ENCODE measurements at places on chromosomes 5 and 9. TPM values are rescaled to one million over a fixed set of nuclear protein-coding genes. Genes with fewer than 3 reads are reported as not detected.
A peak's percentile ranks its signal among the peaks of the same experiment; 100 is the strongest.

Gene TMEM215
- 0.43 TPM for total RNA-seq

Gene ENTREP1
- 3.4 TPM for total RNA-seq

Gene TJP2
- total RNA-seq: 131 TPM

Gene WWC1
- 27.6 TPM for total RNA-seq

Gene SPINK5
- 3.0 TPM for total RNA-seq

Gene BRINP1
- total RNA-seq: 1.2 TPM

Gene SLC27A6
- 5.8 TPM for total RNA-seq

DNA sequence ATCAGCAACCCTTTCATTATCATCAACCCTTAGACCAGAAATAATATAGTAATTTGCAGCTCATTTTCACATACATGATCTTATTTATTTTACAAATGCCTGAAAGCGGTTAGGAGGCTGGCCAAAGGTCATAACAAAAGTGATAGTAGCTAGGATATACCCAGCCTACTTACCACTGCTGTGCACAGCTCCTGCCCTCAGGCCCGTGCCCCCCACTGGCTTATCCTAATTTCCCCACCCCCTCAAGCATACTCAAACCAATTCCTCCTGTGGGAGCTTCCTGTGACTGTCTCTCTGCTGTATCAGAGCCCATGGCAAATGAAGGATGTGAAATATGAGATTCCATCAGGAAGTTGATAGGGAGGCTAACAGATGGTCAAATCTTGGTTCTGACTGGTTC, 14.8 kb downstream of the FAM219A start:
- no peaks in the 10 kb centered on the region for H3K27me3 ChIP-seq
- H3K4me1 ChIP-seq: no peaks in the 10 kb centered on the region
- no peak overlapping the region for H3K27ac ChIP-seq

DNA sequence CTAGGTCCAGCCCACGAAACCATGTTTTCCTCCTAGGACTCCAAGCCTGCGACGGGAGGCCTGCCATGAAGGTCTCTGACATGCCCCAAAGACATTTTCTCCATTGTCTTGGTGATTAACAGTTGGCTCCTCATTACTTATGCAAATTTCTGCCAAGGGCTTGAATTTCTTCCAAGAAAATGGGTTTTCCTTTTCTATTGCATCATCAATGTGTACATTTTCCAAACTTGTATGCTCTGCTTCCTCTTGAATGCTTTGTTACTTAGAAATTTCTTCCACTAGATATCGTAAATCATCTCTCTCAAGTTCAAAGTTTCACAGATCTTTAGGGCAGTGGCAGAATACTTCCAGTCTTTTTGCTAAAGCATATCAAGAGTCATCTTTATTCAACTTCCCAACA, 1792.7 kb upstream of the CDH9 start:
- no peaks in the 10 kb centered on the region for H3K36me3 ChIP-seq
- no peaks in the 10 kb centered on the region for H3K4me1 ChIP-seq
- H3K27ac ChIP-seq: no peak overlapping the region
- no peak overlapping the region for H3K4me3 ChIP-seq
- DNase-seq: no peak

DNA sequence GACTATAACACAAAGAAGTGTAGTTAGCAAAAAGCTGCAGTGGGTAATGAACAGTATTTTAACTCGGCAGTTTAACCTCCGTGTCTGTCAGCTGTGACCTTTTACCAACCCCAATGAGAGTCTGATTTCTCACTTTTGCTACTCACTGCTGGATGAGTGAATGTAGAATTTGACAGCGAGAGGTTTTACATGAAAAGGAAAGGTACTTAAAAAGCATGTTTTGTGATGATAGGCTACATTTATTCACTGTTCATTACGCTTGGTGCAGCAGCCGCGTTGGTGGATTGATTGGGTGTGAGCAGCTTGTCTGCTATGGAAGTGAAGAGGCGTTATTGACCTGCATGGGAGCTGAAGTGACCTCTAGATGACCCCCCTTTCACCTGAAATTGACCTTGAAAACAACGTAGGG, 867.7 kb downstream of the NR2F1-AS1 start:
- H3K27ac ChIP-seq: no peak overlapping the region
- no peaks in the 10 kb centered on the region for H3K36me3 ChIP-seq
- H3K27me3 ChIP-seq: no peaks in the 10 kb centered on the region
- no peak for DNase-seq
- no peak overlapping the region for H3K4me3 ChIP-seq

GRCh38 chr5:65191554-65192135, 290.1 kb downstream of the ADAMTS6 start:
- no peaks in the 10 kb centered on the region for H3K27me3 ChIP-seq
- no peak overlapping the region for H3K27ac ChIP-seq
- no peak for DNase-seq

DNA sequence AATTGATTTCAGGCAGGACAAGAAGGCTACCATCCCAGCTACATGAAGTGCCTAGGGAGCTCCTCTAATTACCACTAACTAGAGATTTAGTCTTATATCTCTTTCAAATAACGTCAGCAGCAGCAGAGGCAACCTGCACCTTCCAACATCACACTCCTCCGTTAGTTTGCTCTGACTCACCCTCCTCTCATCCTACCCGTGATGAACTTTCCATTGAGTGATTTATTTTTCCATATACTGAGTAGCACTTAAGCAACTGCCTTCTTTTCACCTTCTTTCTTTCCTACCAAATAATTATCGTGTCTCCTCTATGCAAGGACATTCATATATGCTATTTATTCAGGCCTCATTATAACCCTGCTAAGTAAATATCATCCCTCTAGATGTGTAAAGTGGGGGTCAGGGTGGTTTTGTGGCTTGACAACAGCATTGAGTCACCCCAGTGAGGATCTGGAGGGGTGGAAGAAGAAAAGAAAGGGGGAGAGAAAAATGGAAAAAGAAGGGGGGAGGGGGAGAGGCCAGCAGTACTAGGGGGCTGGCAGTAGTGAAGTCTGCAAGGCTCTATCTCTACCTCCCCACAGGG, 64.6 kb upstream of the CAST start:
- no peak overlapping the region for H3K4me3 ChIP-seq
- no peaks in the 10 kb centered on the region for H3K4me1 ChIP-seq
- H3K27ac ChIP-seq: no peak overlapping the region
- H3K36me3 ChIP-seq: no peaks in the 10 kb centered on the region

- H3K36me3 ChIP-seq: no peaks in the 10 kb centered on the region
- peak overlapping the region; percentile 41 for H3K4me3 ChIP-seq
- peaks cover 12% of the 10 kb centered on the region for H3K4me1 ChIP-seq
- no peak overlapping the region for H3K27ac ChIP-seq
- H3K27me3 ChIP-seq: peaks cover 37% of the 10 kb centered on the region
- peak; percentile 41 for DNase-seq
These were observed 33.0 kb downstream of the NDUFA8 start for GRCh38 chr9:122126331-122127261.

DNA sequence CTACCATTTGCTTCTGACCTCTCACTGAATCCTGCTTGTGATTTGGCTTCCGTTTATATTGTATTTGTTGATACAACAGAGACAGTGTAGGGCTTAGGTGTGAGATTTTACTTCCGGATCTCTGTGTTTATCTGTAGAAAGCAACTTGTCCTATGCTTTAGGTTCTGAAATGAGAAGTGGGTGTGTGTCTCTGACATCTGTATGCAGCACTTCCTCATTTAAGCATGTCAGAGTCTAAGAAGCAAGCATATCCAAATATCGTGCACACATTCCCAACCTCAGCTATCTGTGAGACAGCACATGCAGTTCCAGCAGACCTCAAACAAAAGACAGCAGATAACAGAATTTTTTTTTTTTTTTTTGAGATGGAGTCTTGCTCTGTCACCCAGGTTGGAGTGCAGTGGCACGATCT, 16.3 kb downstream of the KLF9 start:
- no peaks in the 10 kb centered on the region for H3K27me3 ChIP-seq
- H3K27ac ChIP-seq: no peak overlapping the region
- peaks cover 4% of the 10 kb centered on the region for H3K4me1 ChIP-seq
- no peaks in the 10 kb centered on the region for H3K36me3 ChIP-seq

DNA sequence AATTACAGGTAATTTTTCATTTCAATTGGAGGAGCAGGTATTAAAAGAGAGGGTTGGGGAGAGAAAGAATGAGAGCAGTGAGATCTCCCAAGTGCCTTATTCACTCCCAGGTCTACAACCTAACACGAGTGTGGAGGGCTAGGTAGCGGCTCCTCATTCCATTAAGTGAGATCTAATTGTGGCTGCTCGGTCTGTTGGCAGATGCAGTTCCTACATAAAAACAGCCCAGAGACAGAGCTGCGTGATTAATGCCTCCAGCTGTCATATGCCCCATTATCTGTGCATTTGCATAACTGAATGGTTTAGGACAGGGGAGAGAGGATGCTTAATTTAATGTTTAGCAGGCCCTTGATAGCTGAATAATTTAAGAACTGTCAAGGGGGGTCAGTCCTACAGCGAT, 100.5 kb downstream of the PSAT1 start:
- H3K27ac ChIP-seq: no peak overlapping the region
- H3K4me3 ChIP-seq: no peak overlapping the region
- H3K4me1 ChIP-seq: no peaks in the 10 kb centered on the region

- H3K4me1 ChIP-seq: no peaks in the 10 kb centered on the region
- H3K4me3 ChIP-seq: no peak overlapping the region
- H3K36me3 ChIP-seq: no peaks in the 10 kb centered on the region
- H3K27ac ChIP-seq: no peak overlapping the region
- H3K27me3 ChIP-seq: no peaks in the 10 kb centered on the region
- no peak for DNase-seq
These were observed 67.2 kb upstream of the STC2 start for GRCh38 chr5:173395257-173395932.

DNA sequence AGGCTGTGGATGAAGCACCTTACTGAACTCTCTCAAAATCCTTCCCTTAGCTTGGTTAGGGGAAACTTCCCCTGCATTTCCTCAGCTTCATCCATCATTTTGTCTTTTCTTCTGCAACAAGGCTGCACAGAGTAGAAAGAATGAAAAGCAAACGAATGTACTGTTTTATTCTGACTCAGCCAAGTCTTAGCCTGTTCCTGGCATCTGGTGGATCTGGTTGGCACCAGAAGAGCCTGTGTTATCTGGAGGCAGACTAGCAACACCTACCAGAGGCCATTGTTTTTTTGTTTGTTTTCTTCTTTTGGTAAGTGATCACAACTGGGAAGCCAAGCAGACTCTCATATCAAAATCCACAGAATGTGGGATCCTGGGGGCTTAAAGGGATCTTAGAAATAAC, 200.7 kb downstream of the FANCC start:
- no peak overlapping the region for H3K4me3 ChIP-seq
- H3K27ac ChIP-seq: no peak overlapping the region
- no peak for DNase-seq

DNA sequence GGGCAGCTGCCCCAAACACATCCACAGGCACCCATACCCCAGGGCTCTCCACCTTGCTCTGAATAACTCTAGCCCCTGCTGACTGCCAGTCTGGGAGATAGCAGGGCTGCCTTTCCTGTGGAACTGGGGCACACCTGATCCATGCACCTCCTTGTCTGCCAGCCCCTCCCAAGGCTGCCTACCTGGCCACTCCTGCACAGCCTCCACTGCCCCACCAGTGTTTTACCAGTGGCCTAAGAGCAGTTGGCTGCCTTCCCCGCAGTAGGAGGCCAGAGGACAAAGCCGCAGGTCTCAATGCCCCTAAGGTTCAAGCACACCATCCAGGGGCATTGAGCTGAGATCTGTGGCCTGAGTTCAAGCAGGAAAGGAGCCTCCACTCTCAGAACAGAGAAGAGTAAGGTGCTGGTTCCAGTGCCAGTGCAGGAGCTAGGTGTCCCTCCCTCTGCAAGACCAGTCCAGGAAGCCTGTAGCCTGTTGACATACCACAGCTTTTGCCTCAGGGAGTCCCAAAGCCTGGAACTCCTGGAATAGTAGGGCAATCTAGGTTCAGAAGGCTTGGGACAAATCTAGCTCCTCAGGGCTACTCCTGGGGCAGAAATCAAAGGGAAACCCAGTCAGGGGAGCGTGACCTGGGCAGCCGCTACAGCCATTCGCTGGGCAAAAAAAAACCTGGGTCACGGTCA, 514.5 kb upstream of the PTGER4 start:
- no peaks in the 10 kb centered on the region for H3K27me3 ChIP-seq
- H3K4me1 ChIP-seq: no peaks in the 10 kb centered on the region
- DNase-seq: no peak
